Body of pancreas (tissue), 4 donors: ENCODE measurements at places on chromosomes 7 and 10. TPM values are rescaled to one million over a fixed set of nuclear protein-coding genes. Genes with fewer than 3 reads are reported as not detected.

DNA sequence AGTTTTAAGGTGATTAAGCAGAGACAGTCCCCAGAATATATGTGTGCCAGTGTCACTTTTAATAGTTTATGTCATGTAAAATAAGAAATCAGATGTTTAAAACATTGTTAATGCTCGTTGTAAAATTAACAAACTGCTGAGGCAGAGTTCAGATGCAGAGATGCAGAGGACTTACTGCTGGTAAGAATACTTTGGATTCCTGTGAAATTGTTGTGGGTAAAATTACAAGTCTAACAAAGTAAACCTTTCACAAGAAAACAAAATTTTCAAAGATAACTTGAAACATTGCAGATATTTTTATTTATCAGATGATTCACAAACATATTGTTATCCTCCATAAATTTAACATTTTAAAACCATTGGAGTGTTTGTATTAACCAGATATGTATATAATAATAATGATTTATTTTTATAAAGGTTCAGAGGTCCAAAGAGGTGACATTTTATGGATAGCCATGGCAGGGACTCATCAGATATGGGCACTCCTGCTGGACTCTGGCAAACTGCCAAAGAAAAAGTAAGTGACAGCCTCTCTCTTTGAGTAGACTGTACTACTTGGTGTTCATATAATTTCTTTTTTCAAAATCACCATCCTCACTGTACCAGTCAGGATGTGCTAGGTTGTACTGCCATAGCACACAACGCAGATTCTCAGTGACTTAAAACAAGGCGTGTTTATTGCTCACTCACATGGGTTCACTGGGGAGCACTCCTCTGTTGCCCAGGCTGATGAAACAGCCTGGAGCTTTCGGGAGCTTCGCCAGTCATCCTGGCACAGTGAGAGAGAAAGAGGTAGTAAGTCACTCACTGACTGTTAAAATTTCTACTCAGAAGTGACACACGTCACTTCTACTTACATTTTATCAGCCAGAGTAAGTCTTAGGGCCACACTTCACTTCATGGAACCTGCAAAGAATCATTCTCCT is 43.5 kb downstream of the NHLRC2 start:
- peaks cover 16% of the 10 kb centered on the region for H3K4me1 ChIP-seq
- H3K27me3 ChIP-seq = no peaks in the 10 kb centered on the region
- no peak overlapping the region for H3K4me3 ChIP-seq
- no peak for DNase-seq

DNA sequence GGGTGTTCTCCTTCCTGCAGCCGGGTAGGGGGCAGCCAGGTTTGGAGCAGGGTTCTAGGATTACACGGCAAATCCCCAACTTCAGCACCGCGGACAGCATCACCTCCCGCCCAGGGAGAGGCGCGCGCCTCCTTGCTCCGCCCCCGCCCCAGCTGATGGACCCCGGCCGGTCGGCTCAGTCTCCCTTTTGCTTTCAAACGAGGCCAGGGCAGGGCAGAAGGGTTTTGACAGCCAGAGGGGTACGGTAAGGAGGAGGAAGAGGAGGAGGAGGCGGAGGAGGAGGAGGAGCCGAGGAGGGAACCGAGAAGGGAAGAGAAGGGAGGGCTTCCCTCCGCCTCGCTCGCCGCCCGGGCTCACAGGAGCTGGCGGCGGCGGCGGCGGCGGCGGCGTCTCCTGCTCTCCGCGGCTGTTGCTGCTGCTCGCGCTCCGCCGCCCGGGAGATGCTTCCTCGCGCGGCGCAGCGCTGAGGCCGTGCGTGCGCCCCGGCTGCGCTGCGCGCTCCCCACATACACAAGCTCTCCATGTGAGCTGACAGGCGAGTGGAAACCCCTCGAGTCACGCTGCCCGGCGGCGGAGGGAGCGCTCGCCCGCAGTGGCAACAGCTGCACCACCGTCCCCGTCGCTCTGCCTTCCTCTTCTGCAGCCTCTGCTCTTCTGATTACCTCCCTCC is 615 bp upstream of the CNTNAP2 start:
- H3K27me3 ChIP-seq = peaks cover 6% of the 10 kb centered on the region
- no peaks in the 10 kb centered on the region for H3K36me3 ChIP-seq
- peak; percentile 53 for DNase-seq
- peaks cover 12% of the 10 kb centered on the region for H3K4me1 ChIP-seq
- H3K27ac ChIP-seq = no peak overlapping the region

DNA sequence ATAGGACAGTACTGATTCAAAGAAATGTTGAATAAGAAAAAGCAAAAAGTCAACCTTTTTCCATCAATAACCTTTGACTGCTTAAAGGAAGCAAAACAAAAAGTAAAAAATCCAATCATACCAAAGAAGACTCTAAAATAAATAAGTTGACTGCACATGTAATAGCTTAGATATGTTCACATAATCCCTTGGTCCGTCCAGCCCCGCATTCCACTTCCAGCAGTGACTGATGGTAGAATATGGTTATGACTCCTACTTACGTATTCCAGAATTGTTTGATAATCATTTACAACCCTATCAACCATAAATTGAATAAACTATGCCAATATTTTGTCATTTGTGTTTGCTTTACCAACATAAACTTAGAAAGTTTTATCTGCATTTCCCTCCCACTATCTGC is 77.9 kb downstream of the CTNNA3 start:
- no peak for DNase-seq
- no peak overlapping the region for H3K27ac ChIP-seq

FAM25C gene
- total RNA-seq = not detected

PTPN20 gene
- total RNA-seq = 4.4 TPM
